ENCODE measurements at places on chromosomes 16 and 17.

GRCh38 chr17:17140590-17140980 lies 65.5 kb downstream of the PLD6 start:
- DNase-seq = no peak

GRCh38 chr16:10250137-10250828 lies 68.1 kb upstream of the GRIN2A start:
- DNase-seq = no peak

GRCh38 chr17:72267601-72268000 lies 146.8 kb downstream of the SOX9 start:
- no peak for DNase-seq

- no peak for DNase-seq
Observed at GRCh38 chr17:27613433-27613832, 17.6 kb upstream of the LGALS9 start.

DNA sequence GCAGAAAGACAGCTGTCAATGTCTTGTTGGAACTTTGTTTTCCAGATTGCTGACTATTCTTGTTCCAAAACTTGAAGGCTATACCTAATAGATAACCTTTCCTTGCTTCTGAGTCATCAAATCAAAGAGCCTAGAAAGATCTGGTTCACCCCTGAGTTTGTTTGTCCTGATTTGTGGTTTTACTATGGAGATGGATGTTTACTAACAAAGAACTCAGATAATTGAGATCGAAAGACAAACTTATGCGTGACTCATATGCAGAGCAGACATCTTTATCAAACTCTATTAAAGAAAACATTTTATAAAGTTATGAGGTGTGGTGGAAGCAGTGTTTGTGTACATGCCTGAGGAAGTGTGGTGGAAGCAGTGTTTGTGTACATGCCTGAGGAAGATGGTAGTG lies 311.1 kb upstream of the TBX2 start:
- no peak for DNase-seq

DNA sequence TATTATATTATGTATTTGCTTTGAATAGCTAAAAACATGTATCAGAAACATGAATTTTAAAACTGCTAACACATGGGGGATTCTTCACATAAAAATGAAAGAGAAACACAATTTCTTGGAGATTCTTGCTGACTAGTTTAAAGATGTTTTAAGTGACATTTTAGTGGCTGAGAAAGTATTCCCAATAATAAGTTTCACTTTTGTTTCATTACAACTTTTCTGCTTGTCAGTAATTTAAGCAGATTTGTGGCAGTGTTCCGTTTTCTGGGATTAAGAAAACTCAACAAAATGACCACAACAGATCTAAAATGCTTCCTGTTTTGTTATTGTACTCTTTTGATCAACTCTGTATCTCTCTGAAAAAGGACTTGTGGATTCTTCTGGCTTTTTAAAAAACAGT lies 75.9 kb downstream of the NLK start:
- no peak for DNase-seq

GRCh38 chr17:14321476-14321949 lies 20.6 kb downstream of the HS3ST3B1 start:
- DNase-seq = no peak

GRCh38 chr17:31067691-31068184 lies 27.0 kb upstream of the NF1 start:
- DNase-seq = no peak

DNA sequence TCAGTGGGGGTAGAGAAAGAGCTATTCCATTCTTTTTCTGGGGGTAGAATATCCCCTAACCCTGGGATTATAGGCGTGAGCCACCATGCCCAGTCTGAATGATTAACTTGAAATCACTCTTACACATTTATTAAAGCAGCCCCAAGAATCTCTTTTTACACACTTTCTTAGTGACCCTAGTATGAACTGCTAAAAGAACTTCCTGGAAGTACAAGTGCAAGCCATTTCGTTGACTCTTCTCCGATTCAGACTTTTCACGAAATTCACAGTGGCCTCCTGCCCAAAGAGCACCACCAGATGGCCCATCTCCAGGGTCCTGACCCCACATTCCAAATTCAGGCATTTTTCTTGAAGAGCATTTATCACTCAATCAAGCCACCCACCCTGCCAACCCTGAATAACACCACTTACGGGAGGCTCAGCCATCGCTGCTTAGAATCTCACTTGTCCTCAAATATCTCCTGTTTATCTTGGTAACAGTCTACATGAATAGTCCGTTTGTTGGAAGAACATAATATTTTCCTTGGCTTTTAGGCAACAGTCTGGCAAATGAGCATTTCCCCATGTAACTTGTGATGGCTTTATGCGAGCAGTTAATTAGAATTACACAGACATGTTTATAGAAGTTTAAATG lies 28.0 kb downstream of the ZNF423 start:
- DNase-seq = no peak

- DNase-seq = no peak
Observed at GRCh38 chr17:6356562-6356961, 78.4 kb downstream of the AIPL1 start.

GRCh38 chr16:622920-623280 lies 7.9 kb upstream of the WFIKKN1 start:
- no peak for DNase-seq

DNA sequence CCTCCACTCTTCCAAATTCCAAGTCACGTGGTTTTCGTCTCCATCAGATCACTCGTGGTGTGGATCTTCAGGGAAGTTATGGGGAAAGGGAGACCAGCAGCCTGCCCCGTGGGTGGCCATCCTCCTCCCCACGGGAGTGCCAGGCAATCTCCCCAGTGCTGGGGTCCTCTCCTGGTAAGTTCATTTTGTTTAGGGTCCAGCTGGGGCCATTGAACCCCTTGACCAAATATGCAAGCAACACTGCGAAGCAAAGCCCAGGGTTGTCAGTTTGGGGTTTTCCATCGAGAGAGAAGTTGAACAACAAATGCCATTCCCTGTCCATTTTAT lies 4.1 kb upstream of the LCMT1 start:
- DNase-seq = no peak

DNA sequence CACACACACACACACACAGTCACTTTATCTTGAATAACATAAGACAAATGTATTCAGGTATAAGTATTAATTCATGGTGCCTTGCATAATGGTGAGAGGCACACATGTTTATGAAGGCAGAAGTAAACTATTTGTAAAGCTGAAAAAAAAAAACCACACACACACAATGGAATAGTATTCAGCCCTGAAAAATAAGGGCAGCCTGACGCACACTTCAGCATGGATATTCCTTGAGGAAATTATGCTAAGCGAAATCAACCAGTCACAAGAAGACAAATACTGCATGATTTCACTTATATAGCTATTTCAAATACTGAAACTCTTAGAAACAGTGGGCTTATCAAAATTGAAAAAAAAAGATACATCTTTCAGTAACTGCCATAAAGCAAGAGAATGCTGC lies 200.2 kb upstream of the RBFOX1 start:
- DNase-seq = no peak

DNA sequence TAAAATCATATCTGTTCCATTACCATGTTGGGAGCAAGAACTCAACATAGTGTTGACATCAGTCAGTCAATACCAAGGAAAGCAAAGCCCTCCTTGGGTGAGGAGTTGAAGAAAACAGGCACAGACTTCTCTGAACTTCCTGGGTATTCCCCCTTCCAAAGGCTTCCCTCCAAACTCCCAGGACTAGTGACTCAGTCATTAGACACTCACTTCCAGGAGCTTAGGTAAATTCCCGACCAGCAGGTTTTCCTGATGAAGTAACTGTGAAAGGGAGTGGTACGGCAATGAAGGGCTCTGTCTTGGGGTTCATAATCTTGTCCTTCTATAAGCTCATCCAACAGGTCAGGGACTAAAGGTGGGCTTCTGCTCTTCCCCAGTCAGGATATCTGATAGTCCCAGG lies 293.8 kb upstream of the AXIN2 start:
- no peak for DNase-seq

GRCh38 chr17:40515011-40515410 lies 13.6 kb upstream of the TNS4 start:
- no peak for DNase-seq

Measured in activated CD4-positive, alpha-beta T cell treated with anti-CD3 and anti-CD28 coated beads for 36 hours (primary cell).